Ureter (tissue), 1 donor: ENCODE measurements at places on chromosomes 7 and 10.

- no peak for DNase-seq
These were observed 59.4 kb downstream of the MARCHF5 start for GRCh38 chr10:92350411-92350810.

DNA sequence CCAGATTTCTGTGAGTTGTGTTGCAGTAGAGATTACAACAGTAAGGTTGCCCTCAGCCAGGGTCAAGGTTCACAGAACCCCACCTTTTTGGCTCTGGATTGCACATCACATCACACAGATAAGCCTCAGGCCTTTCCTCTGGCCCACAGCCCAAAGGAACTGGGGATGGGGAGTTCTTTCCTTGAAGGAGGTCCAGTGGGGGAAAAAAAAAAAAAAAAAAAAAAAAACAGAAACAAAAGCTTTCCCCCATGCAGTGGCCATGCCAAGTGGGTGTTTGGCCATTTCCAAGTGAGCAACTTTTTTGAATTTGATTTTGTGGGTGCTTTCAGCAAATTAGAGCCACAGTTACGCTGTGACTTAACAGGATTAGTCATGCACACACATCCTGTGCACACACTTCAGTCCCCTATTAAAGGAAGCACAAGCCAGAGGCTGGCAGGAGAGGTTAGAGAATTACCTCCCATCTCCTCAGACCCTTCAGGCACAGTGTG lies 79.3 kb upstream of the NANOS1 start:
- DNase-seq = no peak

DNA sequence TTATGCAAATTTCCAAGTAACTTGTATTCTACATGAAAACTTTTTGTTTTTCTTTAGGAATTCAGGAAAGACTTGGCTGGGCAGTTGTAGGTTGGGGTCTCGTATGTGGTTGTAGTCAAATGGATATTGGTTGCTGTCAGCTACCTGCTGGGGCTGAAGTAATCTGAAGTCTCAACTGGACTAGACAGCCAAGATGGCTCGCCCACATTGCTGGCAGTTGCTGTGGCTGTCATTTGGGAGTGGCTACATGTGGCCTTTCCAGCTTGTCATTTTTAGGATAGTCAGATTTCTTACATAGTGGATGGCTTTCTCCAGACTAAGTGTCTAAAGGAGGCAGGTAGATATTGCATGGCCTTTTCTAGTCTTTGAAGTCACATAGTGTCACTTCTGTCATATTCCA lies 32.6 kb downstream of the EXOC6 start:
- DNase-seq = no peak

- DNase-seq = no peak
These were observed 90.5 kb downstream of the EZH2 start for GRCh38 chr7:148793590-148793989.

- no peak for DNase-seq
These were observed 742.3 kb upstream of the GALNT17 start for GRCh38 chr7:70389531-70390151.

GRCh38 chr10:480928-481552 lies 208.4 kb downstream of the DIP2C start:
- peak; percentile 41 for DNase-seq

DNA sequence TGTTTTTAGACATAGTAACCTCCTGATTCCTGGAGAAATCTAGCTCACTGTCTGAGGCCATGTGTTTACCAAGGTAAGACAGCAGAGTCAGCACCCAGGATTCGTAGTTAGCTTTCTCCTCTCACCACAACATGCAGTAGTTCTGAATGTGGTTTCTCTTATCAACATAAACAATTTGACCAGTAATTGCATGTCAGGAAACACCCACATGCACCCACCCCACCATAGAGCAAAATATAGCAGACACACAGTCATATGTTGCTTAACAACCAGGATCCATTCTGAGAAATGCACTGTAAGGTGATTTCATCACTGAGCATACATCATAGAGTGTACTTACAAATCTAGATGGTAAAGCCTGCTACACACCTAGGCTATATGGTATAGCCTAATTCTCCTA lies 1004.0 kb downstream of the ANKRD7 start:
- DNase-seq = no peak

DNA sequence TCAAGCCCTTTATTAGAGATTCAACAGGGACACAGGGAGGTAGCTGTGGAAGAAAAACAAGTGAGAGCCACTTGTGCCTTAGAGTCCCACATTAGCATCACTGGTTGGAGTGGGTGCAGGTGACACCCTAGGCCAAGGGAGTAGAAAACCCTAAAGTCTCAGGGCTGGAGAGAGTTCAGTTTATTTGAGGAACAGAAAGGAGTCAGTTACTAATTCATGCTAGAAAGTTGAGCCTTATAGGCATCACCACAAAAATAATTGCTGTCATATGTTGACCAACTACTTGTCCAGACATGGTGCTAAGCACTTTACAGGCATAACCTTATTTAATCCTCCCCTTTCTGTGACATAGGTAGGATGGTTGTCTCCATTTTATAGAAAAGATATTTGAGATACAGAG lies 20.9 kb upstream of the ACSL5 start:
- DNase-seq = no peak

DNA sequence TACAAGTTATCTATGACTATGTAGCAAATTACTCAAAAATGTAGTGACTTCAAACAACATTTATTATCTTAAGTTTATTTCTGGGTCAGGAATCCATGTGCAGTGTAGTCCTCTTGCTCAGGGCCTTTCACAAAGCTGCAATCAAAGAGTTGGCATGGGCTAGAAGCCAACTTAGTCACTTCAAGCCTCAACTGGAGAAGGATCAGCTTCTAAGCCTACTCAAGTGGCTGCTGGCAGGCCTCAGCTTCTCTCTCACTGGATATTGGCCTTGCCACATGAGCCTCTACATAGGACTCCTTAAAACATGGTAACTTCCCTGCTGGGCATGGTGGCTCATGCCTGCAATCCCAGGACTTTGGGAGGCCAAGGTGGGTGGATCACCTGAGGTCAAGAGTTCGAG lies 5.0 kb upstream of the NFE2L3 start:
- DNase-seq = no peak

- no peak for DNase-seq
These were observed 267.9 kb upstream of the SP8 start for GRCh38 chr7:21054427-21055112.

DNA sequence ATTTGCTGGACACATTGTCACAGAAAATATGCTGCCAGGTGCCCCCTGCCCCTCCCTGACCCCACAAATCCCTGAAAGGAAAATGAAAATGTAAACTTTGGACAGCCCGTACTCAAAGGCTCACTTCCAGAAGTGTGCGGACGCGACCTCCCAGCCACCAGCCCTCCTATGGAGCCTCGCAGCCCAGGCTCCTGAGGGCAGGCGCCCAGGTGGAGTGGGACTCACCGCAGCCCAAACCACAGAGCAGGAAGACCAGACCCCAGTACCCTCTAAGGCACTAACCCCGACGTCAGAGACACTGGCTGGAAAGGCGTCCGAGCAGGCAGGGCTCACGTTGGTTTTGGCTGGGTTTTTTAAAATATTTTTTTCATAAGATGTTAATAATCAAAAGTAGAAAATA lies 57.3 kb downstream of the CSGALNACT2 start:
- no peak for DNase-seq

DNA sequence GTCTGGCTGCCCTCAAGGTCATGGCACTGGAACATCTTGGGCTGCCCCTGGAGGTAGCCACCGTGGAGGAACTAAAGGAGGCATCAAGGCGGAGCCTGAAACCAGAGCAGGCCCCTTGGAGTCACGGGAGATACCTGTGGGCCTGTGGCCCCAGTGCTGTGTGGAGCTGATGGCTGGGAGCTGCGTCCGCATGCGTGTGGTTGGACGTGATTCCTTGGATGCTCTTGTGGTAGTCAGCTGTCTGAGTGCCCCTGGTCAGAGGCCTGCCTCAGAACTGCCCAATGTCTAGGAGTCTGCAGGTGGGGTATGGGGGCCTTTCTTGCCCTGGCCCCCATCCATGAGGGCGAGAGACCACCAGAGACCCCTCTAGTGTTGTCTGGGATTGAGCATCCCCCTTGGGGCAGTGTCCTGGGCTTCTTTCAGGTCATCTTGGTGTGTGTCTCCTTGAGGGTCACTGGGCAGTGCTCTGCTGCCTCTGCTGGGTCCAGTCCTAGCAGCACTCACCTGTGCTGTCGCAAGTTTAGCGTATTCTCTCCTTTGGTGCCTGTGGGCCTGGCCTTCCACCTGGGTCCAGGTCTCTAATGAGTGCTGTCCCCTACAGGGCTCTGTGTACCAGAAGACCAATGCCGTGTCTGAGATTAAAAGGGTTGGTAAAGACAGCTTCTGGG lies 8.1 kb downstream of the PGAM2 start:
- DNase-seq = peak; percentile 24

DNA sequence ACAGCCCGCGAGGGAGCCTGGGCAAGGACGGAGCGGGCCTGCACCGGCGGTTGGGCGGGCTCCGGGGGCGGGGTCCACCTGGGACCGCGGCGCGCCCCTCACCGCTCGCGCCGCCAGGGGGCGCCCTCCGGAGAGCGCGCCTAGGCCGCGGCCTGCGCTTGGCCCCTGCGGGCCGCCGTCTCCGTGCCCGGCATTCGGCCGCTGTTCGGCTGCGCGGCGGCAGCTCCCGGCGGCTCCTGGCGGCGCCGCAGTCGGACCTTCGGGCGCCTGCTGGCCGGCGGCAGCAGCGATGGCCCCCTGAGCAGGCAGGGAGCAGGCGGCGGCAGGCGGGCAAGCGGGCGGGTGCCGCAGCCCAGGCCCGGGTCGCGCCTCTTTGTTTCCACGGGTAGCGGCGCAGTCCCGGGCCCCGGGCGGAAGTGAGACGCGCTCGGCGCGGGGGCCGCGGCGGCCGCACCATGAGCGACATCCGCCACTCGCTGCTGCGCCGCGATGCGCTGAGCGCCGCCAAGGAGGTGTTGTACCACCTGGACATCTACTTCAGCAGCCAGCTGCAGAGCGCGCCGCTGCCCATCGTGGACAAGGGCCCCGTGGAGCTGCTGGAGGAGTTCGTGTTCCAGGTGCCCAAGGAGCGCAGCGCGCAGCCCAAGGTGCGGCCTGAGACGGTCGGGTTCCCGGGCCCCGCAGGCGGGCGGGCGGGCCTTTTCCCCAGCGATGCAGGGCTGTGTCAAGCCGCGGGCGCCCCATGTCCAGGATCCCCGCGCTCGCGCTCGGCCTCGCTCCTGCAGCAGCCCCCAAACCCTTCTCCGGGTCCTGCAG lies at the start of gene INTS15:
TSS of gene INTS15 (plus strand) at position 193 of the 816 bp plus-strand sequence. CDS start at position 456, 263 bp downstream.
- DNase-seq = peak; percentile 69

DNA sequence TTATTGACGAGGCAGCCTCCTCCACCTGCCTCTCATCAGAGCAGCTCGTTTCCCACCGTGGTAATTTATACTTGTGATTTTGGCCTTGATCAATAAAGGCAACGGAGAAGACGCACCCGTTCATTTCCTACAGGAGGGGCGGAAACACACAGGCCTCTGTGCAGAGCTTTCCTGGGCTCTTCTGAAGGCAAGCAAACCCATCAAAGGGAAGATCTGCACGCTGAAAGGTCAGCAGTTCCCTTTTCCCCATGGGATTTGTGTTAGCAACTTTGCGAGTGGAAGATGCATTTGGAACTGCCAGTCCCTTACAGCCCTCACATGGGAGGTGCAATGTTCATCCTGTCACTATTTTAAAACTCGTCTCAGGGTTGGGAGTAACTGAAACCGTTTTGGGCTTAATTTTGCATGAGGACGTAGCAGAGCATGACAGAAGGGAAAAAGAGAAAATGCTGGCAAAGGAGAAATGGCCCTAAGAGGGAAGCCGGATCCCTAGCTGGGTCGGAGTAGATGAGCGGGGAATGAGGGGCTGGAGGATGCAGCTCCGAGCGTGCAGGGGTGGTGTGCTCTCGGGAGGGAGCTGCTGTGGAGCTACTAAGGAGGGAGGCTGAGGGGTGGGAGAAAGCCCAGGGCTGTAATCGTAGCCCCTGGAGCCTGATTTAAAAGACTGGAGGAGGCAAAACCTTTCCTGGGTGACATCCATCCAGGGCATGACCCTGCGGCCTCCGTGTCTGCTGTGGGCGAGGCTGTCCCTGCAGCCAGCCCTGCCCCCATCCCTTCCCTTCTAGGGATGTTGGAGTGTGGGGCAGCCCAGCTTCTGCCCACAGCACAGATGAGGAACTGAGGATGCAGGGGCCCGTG lies 111.1 kb upstream of the FAM20C start:
- DNase-seq = no peak

GRCh38 chr7:154881026-154881425 lies 121.9 kb downstream of the PAXIP1 start:
- no peak for DNase-seq

DNA sequence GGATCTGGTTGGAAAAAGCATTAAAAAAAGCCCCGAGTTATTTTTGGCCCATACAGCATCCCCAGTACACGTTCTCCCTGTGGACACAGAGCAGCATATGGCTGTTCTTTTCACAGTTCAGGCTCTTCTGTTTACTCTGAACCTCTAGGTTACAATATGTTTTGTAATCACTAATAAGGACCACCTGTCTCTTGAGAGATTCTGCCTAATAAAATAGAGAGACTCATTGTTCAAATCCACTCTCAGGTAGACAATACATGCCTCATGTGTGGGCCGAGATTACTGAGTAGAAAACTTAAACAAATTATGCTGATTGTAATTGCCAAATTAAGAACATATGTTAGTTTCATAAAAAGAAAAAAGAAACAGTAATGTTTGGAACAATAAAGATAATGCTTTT lies 647.7 kb downstream of the GRM8 start:
- DNase-seq = no peak
